ENCODE measurements at places on chromosomes 12 and 14.

DNA sequence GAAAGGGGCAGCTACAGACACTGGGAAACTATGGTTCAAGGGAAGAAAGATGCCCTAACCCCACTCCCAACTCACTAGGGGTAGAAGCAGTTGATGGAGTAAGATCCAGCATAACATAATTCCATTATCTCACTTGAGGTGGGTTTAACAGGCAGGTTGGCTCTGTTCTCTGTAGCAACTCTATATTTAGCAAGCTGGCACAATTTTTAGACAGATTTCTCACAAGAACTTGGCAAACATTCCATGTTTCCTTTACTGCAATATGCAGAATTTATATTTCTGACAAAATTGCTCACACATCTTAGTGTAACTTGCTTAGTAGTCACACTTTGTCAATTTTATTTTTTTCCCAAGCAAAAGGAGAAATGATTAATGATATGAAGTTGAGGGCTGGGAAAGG, 475.4 kb downstream of the RMST start:
- DNase-seq = no peak

GRCh38 chr14:69593018-69593677, 18.2 kb upstream of the SUSD6 start:
- peak; percentile 93 for DNase-seq

DNA sequence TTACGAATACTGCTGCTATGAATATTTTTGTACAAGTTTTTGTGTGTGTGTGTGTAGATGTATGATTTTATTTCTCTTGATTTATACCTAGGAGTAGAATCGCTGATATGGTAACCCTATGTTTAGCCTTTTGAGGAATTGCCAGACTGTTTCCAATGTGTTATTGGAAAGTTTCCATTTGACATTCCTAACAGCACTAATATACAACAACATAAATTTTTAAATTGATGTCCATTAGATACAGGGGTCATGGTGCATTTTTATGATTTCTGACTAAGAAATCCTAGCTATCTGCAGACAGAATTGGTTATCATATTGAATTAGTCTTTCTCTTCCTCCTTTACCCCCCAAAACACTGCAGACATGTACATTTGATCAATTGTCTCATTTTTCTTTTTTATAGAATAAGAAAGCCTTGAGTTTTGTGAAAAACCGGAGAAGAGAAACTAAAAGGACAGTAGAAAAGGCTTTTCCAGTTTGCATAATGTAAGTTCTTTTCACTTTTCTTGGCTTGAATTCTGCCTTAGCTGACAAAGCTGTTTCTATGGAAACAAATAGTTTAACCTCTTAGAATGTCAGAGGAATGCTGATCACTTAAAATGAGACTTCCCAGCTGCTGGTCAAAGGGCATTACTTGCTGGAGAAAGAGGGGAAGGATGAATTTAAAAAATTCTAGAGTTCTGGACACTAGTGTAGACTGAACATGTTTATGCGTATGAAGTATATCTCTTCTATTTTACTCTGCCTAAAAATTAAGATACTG, 28.2 kb downstream of the PALS1 start:
- DNase-seq = peak; percentile 92

DNA sequence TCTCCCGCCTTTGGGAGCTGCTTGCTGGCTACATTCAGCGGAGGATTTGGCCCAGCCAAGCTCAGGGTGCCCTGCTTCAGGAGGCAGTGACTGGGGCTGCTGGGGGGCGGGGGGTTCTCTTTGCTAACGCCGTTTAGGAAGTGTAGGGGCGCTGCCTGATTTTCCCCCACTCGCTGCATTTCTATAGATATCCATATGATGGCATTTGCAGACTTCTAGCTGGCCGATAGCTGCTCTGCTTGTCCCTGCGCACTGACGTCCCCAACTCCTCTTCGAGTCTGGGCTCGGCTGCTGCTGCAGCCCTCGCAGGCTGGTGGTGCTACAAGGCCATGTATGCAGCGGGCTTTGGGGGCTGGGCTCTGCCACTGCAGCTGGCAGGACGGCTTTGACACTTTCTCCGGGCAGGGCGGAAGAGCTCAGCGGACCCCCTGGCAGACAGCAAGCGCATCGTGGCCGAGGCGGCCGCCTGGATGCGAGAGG, 3.1 kb downstream of the LRFN5 start:
- DNase-seq = peak; percentile 73

DNA sequence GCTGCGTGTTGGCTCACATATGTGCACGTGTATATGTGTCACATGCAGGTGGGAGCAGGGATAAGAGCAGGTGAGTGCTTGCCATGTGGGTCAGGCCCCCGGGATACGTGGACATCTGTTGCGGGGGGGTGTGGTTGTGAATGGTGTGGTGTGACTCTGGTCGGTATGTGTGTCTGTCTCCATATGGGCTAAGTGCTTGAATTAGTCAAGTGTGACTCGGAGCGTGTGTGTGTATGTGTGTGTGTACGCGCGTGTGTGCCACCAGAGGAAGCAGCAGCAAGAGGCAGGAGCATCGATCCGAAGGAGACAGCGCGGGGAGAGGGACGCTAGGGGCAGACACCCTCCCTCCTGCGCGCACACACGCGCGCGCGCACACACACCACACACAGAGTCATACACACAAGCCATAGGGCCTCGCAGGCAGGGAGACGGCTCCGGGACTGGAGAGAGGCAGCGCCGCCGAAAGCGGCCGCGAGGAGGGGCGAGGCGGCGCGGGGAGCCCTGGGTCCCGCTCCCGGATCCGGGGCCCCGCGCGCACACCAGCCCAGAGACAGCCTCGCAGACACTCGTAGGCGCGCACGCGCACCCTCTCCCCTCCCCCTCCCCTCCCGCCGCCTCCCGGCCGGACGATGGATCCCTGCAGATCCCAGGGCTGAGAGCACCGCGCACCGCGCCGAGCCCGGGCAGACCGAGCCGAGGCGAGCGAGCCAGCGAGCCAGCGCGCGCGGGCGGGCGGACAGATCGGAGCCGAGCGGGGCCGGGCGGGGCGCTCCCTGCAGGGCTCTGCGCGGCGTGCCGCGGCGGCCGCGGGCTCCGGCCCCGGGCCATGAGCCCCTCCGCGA, at the start of gene ASIC1:
Gene ASIC1, plus strand, starts transcription at position 597 of the 842 bp plus-strand sequence. CDS start 1,171 bp downstream, outside the sequence.
- peak; percentile 89 for DNase-seq

- no peak for DNase-seq
Observed at GRCh38 chr14:68519671-68520187, 273.1 kb downstream of the ZFP36L1 start.

DNA sequence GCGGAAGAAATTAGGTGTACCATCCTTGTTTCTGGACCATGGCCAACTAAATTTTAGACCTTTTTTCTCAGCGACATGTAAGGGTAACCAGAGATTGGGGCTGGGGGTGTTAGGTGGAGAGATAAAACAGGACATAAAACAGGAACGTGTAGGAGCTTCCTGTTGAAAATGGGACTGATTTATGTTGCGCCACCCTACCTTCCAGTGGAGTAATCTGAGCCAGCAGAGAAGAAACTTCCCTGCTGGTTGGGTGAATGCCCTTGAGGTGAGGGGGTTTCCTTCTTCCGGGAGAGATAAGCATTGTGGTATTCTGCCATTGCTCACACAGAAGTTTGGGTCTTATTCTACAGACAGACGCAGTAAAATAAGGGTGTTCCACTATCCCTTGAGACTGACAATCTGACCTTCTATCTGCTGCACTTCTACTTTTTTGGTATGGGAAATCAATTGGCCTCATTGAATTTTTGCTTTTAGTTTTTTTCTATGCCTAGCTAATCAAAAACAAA, 417.6 kb downstream of the PCNX1 start:
- peak; percentile 34 for DNase-seq

- no peak for DNase-seq
Observed at GRCh38 chr14:57652769-57653168, 159.1 kb upstream of the CCDC198 start.

DNA sequence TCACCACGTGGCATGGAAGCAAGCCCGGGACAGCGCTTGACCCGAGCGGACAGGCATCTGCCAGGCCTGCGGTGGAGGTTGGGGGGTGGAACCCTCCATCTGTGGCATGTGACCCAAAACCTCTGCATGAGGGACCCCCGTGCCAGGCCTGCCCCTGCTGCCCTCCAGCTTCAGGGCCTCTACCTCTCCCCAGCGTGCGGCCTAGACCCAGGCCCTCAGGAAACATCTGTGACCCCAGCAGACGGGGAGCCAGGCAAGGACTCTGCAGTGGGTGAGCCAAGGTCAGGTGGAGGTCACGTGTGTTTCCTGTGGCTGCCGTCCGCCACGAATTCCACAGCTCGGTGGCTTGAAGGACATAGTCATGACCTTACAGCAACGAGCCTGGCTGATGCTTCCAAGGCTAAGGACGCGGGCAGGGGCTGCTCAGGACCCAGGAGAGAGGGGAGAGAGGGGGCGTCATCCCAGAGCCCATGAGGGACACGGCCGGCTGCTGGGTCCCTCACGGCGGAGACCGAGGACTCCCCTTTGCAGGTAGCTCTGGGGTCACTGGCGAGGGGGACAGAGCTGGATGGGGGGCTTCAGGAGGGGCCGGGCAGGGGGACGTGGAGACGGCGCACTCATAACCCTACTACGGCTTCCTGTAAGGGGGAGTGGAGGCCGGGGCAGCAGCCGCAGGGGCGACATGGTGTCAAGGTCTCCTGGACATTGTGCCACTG, 91.5 kb downstream of the GALNT9 start:
- DNase-seq = no peak

DNA sequence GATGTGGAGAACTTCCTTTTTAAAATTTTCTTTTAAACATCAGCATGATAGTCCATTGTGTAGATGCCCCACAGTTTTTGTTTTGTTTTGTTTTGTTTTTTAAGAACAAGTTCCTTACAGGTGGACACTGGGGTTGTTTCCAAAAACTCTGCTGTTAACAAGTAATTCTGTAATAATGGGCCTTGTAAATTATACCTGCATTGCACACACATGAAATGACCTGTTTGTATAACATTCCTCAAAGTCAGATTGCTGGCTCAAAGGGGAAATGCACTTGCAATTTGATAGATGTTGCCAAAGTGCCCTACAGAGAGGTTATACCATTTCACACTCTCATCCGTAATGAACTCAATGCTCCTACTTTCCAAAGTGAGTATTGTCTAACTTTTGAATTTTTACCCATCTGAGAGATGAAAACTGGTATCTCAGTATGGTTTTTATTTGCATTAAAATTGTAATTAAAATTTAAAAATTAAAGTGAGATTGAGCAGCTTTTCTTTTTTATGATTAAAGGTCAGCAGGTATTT, 89.2 kb downstream of the SPPL3 start:
- no peak for DNase-seq

GRCh38 chr14:93003945-93004698, 81.2 kb downstream of the CHGA start:
- DNase-seq = no peak

DNA sequence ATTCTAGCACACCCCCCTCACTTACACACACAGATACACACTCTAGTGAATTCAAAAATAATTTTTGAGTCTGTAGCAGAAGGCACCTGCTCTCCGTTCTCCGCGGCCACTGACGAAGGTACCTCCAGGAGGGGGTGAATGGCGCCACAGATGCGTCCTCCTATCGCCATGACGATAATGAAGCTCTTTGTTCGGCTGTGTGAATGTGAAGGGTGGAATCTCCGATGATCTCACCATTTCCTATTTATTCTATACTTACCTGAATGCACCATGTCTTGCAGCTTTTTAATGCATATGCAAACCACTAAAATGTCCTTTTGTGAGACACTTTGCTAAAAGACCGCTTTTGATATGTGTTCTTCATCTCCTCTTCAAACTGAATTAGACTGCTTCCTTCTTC, 162.7 kb downstream of the EGLN3 start:
- no peak for DNase-seq

GRCh38 chr12:68097386-68097785, 62.2 kb downstream of the IFNG start:
- no peak for DNase-seq

DNA sequence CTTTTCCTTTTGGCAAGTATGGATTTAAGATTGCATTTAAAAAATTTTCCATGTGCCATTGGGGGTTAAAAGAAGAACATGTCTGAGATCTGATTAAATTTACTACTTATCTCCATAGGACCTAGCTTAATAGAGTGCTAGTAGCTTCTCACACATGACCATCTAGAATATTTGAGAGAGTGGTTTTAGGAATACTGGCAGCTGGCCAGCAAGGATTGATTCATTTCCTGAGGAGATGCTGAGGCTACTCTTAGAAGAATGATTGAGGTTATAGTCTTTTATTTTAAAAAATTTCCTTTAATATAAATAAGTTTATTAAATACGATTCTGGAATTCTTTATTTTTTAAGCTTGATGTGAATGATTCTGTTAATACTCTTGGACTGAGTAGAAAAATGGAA, 56.2 kb downstream of the MIPOL1 start:
- peak; percentile 53 for DNase-seq

- DNase-seq = no peak
Observed at GRCh38 chr14:69620211-69620611, 8.8 kb downstream of the SUSD6 start.

DNA sequence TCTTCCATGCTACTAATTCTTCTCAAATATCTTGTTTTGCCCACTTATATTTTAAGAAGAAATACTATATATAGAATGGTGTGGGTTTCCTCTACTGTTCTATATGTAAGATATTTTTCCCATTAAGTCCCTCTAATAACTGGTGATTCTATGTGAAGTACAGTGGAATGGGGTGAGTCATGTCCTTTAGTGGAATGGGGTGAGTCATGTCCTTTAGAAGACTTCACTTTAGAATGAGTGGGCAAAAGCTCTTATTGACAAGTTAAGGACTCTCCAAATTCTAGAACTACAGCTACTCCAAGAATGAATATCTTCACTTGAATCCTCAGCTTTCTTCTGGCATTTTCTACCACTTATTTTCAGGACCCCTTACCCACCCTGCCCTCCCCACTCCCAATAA, 349.9 kb downstream of the ETNK1 start:
- peak; percentile 53 for DNase-seq

DNA sequence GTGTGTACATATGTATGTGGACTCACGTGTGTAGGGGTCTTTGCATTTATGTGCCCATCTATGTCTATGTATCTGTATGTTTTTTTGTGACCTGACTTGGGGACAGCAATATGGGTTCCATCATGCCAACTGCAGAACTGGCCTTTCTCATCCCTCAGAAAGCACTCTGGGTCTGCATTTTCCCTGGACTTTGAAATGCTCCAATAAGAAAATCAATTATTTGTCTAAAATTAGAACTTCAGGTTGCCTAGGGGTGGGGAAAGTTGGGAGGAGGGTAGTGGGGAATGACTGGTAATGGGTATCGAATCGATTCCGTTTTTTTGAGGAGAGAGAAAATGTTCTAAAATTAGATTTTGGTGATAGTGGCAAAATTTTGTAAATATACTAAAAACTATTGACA, 140.8 kb upstream of the NOS1 start:
- DNase-seq = no peak
